ENCODE measurements at places on chromosomes 12 and 14. TPM values are rescaled to one million over a fixed set of nuclear protein-coding genes. Genes with fewer than 3 reads are reported as not detected.

KRT74 gene
- not detected for total RNA-seq

C1QL4 gene
- 5.7 TPM for total RNA-seq

LRP1-AS gene
- total RNA-seq = not detected

CEBPE gene
- total RNA-seq = not detected

FGF6 gene
- total RNA-seq = not detected

CHURC1 gene
- total RNA-seq = 76.0 TPM

FAM222A gene
- 5.1 TPM for total RNA-seq

SPTB gene
- total RNA-seq = 2.5 TPM

AMN gene
- total RNA-seq = 0.39 TPM

FIGNL2 gene
- 0.25 TPM for total RNA-seq

TARBP2 gene
- 43.1 TPM for total RNA-seq

CISTR gene
- not detected for total RNA-seq

PMCH gene
- not detected for total RNA-seq

SLC38A2 gene
- 79.9 TPM for total RNA-seq

OR6C2 gene
- total RNA-seq = not detected

RFX4 gene
- not detected for total RNA-seq

POTEG gene
- total RNA-seq = 0.06 TPM

DAO gene
- not detected for total RNA-seq

KLRK1 gene
- not detected for total RNA-seq

CAPZA3 gene
- not detected for total RNA-seq

EMC9 gene
- 59.1 TPM for total RNA-seq

OR11G2 gene
- not detected for total RNA-seq

FAM216A gene
- total RNA-seq = 17.3 TPM

KRT3 gene
- total RNA-seq = 0.08 TPM

TMEM179 gene
- total RNA-seq = not detected

SHMT2 gene
- total RNA-seq = 111 TPM

GZMB gene
- not detected for total RNA-seq

MFAP5 gene
- total RNA-seq = 0.06 TPM
